Activated naive CD8-positive, alpha-beta T cell treated with anti-CD3 and anti-CD28 coated beads, Interleukin-2, amount 50 U/mL, for 24 hours (primary cell): ENCODE measurements at places on chromosomes 6 and 20.

DNA sequence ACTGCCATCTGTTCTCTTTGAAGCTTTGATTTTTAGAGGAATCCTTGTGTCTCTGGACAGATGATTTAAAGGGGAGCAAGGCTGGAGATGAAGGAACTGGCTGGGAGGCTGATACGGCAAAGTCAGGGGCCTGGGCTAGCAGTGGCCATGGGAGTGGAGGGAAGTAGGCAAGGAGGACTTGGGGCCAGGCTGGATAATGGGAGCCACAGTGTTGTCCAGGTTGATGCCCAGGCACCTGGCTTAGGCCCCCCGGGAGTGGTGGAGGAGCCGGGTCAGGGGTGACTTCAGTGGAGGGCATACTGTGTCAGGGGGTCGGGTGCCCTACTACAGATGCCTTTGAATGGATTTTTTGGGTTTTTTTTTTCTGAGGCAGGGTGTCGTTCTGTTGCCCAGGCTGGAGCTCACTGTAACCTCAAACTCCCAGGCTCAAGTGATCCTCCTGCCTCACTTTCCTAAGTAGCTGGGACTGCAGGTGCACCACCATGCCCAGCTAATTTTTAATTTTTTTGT, 45.0 kb downstream of the EFCAB8 start:
- H3K36me3 ChIP-seq = no peaks in the 10 kb centered on the region
- no peak for DNase-seq
- H3K27me3 ChIP-seq = no peaks in the 10 kb centered on the region
- no peak overlapping the region for H3K4me3 ChIP-seq

- H3K27ac ChIP-seq = no peak overlapping the region
- no peak for DNase-seq
- no peaks in the 10 kb centered on the region for H3K36me3 ChIP-seq
- H3K27me3 ChIP-seq = no peaks in the 10 kb centered on the region
- no peak overlapping the region for H3K4me3 ChIP-seq
Measured at GRCh38 chr6:38482466-38482865, 157.3 kb downstream of the BTBD9 start.

DNA sequence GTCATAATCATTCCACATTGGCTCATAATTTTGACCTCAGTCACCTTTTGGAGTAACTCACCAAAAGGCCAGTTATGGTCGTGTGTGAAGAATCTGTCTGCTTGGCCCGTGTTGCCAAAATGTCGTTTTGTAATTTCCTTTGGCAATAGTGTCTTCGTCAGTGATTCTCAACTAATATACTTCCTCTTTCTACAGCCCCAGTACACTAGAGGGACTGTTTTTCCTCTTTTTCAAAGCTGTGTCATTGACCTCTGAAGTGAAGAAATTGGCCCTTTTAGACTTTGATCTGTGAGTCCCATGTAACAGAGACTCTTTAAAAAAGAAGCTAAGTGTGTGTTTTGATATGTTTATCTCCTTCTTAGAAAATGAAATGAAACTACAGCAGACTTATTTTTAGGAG, 5.2 kb downstream of the FOXO3 start:
- peaks cover 8% of the 10 kb centered on the region for H3K36me3 ChIP-seq
- H3K4me1 ChIP-seq = peaks cover 55% of the 10 kb centered on the region
- no peak for DNase-seq
- peak overlapping the region; percentile 19 for H3K27ac ChIP-seq

DNA sequence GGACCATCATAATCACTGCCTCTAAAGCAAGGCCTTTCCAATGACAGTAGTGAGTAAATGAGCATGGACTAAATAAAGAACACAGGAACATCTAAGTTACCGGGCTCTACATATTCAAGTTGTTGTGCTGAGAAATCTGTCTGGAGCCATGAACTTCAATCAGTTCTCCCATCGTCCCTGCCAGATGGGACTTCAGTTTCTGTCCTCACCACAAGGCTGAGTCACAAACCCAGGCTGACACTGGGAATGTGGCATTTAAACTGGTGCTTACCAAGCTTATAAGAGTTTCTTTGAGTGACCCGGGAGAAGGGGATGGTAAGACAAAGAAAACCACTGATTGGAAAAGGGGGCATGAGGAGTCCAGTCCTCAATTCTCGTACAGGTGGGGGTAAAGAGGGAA, 497.0 kb downstream of the MAFB start:
- H3K4me1 ChIP-seq = no peaks in the 10 kb centered on the region
- H3K27ac ChIP-seq = no peak overlapping the region
- no peaks in the 10 kb centered on the region for H3K36me3 ChIP-seq

DNA sequence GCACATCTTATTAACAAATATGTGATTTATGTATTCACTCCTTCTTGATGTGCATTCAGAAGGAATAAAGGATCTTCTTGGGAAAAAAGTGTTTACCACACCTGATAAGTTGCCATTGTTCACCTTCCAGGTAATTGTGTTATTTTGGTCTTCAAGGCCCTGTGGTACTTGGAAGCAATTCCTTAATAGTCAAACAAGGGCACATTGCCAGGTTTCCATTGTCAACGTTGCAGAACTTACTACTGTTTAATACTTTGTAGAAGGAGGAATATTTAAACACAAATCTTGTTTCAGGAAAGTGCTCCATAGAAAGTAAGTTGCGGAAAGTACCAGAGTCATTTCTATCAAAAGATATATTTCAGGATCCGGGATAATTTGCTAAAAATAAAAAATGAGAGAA, 129.5 kb upstream of the SGK1 start:
- no peak for DNase-seq
- H3K4me1 ChIP-seq = peaks cover 15% of the 10 kb centered on the region
- no peaks in the 10 kb centered on the region for H3K27me3 ChIP-seq
- H3K4me3 ChIP-seq = no peak overlapping the region
- H3K36me3 ChIP-seq = no peaks in the 10 kb centered on the region

GRCh38 chr6:134453792-134454510, 136.0 kb upstream of the SGK1 start:
- no peaks in the 10 kb centered on the region for H3K4me1 ChIP-seq
- no peak for DNase-seq
- no peak overlapping the region for H3K27ac ChIP-seq
- no peak overlapping the region for H3K4me3 ChIP-seq

- H3K4me3 ChIP-seq = no peak overlapping the region
- DNase-seq = no peak
- no peaks in the 10 kb centered on the region for H3K36me3 ChIP-seq
- H3K27ac ChIP-seq = no peak overlapping the region
- no peaks in the 10 kb centered on the region for H3K4me1 ChIP-seq
Measured at GRCh38 chr6:751765-752164, 58.8 kb upstream of the EXOC2 start.

GRCh38 chr6:21942897-21943296, 349.3 kb downstream of the SOX4 start:
- peaks cover under 1% of the 10 kb centered on the region for H3K27me3 ChIP-seq
- H3K36me3 ChIP-seq = no peaks in the 10 kb centered on the region
- DNase-seq = no peak
- no peaks in the 10 kb centered on the region for H3K4me1 ChIP-seq
- H3K4me3 ChIP-seq = no peak overlapping the region
- no peak overlapping the region for H3K27ac ChIP-seq

GRCh38 chr6:89118931-89119330, 1.1 kb upstream of the SRSF12 start:
- H3K4me3 ChIP-seq = peak overlapping the region; percentile 69
- no peak for DNase-seq
- peaks cover 6% of the 10 kb centered on the region for H3K27me3 ChIP-seq
- H3K27ac ChIP-seq = no peak overlapping the region
- H3K36me3 ChIP-seq = no peaks in the 10 kb centered on the region
- H3K4me1 ChIP-seq = peaks cover 6% of the 10 kb centered on the region

GRCh38 chr6:146892613-146893401, 294.0 kb downstream of the ADGB start:
- peaks cover 12% of the 10 kb centered on the region for H3K27me3 ChIP-seq
- no peak overlapping the region for H3K4me3 ChIP-seq
- no peak overlapping the region for H3K27ac ChIP-seq
- peaks cover 10% of the 10 kb centered on the region for H3K4me1 ChIP-seq

DNA sequence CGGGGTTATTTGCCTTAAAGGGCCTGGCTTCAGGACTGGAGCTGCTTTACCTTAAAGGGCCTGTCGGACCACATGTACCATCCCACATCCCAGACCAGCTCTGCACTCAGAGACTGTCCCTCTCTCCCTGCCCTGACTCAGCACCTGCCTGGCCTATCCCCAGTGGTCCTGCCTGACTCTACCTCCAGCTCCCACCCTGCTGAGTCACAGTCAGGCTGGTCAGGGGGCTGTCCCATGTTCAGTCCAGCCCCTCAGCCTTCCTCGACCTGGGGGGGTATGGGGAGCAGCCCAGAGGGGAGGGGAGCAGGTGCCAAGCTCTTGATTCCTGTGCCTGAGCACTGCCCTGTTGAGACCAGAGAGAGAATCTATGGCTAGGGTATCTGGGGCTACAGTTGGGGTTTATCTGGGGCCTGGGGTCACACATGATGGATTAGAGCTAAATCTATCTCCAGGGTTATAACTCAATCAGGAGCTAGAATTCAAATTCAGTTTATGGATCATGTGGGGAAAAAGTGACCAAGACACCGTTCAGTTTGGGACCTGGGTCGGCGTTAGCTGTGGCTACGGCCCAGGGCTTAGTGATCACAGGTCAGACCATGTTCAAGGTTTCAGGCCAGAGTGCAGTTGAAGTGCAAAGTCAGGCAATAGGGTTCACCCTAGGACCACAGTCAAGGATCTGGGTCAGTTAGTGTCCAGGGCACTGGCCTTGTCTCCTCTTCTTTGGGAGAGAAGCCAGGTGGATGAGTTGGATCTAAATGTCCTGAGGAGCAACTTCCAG, 9.4 kb upstream of the TRIB3 start:
- H3K27ac ChIP-seq = no peak overlapping the region
- H3K36me3 ChIP-seq = no peaks in the 10 kb centered on the region
- H3K27me3 ChIP-seq = peaks cover 6% of the 10 kb centered on the region
- H3K4me3 ChIP-seq = no peak overlapping the region
- DNase-seq = no peak
- peaks cover 30% of the 10 kb centered on the region for H3K4me1 ChIP-seq

DNA sequence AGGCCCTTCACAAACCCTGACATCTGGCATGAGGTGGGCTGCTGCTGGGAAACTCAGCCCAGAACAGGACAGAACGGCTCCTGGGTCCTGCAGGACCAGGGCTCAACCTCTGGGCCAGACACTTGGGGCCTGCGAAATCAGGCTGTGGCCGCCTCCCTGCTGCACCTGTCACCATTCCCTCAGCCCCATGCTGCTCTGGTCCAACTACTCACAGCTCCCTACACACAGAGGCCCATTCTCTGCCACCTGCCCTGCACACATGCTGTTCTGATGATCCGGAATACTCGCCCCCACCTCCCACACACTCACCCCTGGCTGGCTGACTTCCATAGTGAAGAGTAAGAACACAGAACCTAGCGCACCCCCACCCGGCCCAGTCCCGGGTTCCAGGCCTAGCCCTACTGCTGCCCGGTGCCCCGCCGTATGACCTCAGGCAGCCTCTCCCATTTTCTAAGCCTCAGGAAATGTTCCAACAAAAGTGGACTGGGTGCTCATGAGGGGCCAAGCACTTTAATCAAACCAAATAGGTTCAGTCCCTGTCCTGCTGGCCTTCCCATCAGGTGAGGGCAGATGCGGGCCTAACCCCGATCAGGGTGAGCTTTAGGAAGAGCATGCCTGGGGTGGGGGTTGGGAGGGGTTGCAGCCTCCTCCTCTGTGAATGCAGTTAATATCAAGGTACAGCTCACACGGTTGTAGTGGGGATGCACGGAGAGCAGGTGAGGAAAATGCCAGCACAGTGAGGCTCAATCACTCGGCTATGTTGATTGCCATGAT, 3.9 kb downstream of the PEDS1 start:
- peaks cover 6% of the 10 kb centered on the region for H3K36me3 ChIP-seq
- H3K27ac ChIP-seq = peak overlapping the region; percentile 37
- H3K4me1 ChIP-seq = peaks cover 69% of the 10 kb centered on the region

- H3K4me1 ChIP-seq = peaks cover 41% of the 10 kb centered on the region
- peaks cover 13% of the 10 kb centered on the region for H3K36me3 ChIP-seq
- H3K4me3 ChIP-seq = peak within 1 kb of the TSS; percentile 89
- no peaks in the 10 kb centered on the region for H3K27me3 ChIP-seq
- peak within 1 kb of the TSS; percentile 94 for H3K27ac ChIP-seq
Measured at GRCh38 chr20:62182469-62183425, at the start of gene MTG2. Gene MTG2 (plus strand): TSS chr20:62183028. CDS start chr20:62193421, 10,393 bp downstream.
